ENCODE measurements at places on chromosomes 12 and 14.

- no peak for DNase-seq
These were observed 34.9 kb upstream of the CERS5 start for GRCh38 chr12:50201987-50202521.

GRCh38 chr12:100794441-100795173, at the start of gene ANO4:
ANO4 (plus strand) TSS chr12:100794776; CDS start chr12:100901786, 107,010 bp downstream.
- DNase-seq = no peak

- DNase-seq = no peak
These were observed 8.1 kb downstream of the SYNE3 start for GRCh38 chr14:95508377-95508776.

DNA sequence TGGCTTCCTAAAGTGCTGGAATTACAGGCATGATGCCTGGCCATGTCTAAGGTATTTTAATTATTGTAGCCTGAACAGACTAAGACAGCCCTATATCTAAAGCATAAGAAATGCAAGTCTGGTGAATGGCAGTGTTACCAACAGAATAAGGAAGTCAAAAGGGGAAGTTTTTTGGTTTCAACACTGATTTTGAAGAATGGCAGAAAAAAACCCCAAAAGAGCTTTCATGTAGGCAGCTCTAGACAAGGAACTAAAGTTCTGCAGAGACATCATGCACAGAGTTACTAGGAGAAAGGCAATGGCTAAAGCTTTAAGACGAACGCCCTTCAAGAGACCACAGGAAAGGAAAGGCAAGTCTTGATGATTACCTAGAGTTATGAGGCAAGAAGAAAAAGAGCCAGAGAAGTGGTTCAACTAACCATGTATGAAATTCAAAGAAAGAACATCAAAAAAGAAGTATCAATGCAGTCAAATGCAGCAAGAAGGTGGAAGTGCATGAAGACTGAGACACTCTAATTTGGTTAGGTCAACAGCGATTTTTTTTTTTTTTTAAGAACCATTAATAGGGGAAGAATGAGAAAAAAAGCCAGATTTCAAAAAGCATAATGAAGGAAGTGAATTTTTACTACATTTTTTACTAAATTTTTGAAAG, 50.8 kb downstream of the RPS6KA5 start:
- peak; percentile 89 for DNase-seq

DNA sequence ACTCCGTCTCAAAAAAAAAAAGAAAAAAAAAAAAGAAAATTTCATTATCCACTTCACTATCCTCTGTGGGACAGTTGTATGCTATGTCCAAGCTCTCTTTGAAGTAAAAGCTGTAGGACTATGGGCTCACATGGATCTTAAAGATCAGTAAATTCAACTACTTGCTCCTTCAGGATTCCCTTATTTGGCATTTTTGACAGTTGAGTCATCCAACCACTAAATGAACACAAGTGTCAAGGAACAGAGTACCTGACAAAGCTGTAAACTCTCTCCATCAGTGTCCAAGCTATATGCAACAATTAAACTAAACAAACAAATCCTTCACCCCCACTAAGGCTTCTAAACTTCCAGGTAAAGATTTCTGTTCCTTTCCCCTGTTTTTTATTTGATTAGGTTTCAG, 177.0 kb downstream of the CEP128 start:
- no peak for DNase-seq

- DNase-seq = peak; percentile 11
These were observed 187.5 kb downstream of the ATXN7L3B start for GRCh38 chr12:74725154-74725553.

- DNase-seq = peak; percentile 86
These were observed 1.6 kb downstream of the SUDS3 start for GRCh38 chr12:118377884-118378470.

GRCh38 chr12:79659961-79660431, 30.8 kb downstream of the PAWR start:
- DNase-seq = no peak

DNA sequence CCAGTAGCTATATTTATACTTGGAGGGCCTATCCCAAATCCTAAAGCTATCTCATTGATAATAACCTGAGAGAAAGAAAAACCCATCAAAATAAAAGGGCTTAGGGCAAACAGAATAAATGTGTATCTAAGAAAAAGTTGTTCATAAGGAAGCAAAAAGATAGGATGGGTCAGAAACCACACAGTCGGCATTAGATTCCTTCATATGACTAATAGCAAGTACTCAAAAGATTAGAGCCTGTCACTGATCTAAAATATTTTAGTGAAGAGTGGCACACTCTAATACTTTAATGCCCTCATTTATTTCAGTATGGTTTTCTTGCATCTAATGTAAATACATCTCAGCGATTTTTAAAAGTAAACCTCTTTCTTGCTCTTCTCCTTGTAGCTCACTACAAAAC, 17.1 kb upstream of the NAV3 start:
- no peak for DNase-seq

DNA sequence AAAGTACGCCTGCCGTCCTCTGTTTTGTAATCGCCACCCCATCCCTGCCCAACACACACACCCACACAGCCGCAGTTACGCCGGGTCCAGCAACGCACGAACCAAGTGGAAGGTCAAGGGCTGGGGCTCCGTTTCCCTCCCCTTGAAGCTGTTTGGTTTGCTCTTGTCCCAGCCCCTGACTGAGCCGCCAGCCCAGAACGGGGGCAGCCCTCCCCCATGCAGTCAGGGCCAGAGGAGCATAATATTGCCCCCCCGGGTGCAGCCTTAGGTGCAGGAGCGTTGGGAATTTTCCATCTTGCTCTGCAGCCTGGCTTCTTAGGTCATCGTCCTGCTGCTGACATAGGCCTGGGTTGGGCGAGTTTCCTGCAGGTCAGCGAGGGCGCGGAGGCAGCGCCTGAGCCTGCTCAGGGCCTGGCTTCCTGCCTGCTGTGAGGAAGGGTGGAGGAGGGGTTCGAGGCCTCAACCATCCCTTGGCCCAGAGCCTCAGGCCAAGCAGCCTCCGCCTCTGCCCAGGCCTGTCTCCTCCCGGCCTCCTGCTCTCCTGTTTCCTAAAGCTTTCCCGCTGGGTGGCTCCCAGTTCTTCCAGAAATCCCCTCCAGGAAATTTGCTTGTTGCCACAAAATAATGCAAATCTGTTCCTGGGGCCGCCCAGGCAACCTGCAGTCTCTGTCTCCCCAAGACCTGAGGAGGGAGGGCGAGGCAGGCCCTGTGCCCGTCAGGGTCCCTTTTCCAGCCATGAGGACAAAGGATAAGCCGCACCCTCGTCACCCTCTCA, 44.5 kb downstream of the PSMA6 start:
- DNase-seq = no peak

GRCh38 chr12:89464974-89465592, 59.5 kb downstream of the GALNT4 start:
- DNase-seq = no peak

DNA sequence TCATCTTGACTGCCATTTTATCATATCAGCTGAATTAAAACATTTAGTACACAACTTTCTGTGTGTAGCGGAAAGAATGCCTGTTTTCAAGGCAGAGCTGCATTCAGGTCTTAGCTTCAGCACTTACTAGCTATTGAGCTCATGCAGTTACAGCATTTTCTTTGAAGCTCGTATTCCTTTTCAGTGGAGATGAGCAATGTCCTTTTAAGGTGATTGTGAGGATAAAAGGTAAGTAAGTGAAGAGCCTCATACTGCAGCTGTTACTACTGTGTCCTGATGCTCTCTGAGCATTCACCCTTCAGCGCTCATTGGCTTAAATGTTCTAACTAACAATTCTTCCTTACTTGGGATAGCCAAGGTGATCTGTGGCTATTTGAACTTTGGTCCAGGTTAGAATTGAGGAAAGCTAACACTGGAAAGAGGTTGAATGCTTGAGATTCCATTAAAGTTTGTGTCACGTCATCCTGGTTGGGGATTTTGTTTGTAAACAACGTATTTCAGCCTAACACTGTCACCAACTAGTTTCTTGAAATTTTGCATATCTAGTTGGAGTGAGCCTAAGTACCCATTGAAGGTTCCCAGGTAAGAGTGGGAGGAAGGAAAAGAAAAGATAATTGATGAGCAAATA, 71.4 kb downstream of the PAPOLA start:
- no peak for DNase-seq

GRCh38 chr14:74211945-74212580, 27.2 kb upstream of the VSX2 start:
- DNase-seq = no peak

DNA sequence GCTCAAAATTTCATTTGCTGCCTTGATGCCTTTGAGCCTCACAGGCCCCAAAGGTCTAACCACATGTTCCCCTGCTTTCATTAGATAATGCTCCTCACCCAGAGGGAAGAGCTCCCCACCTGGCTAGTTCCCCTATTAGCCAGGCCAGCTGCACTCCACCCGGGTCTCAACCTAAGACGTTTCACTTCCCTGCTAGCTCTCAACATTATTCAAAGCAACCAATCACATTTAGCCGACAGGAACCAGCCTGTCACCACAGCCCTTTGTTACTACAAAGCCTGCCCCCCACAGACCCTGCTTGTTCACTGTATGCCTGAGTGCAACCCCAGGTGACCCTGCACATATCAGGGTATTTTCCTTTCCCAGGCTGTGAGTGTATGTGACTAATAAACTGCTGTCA, 78.6 kb downstream of the SLC15A5 start:
- peak; percentile 95 for DNase-seq

DNA sequence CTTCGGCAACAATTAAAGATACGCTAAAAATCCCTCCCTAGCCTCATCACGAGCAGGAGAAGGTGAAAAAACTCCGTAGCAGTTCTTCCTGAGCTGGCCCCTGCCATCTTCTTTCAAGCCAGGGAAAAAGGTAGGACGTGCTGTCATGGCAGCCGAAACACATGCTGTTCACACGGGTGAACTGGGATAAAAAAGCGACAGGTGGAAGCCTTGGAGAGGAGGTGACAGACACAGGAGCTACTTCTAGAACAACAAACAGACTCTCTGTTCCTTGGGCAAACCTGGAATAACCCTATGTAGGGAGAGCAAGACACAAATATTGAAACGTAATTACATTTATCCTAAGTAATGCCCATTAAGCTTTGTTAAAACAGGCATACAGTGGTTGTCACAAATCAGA, 81.3 kb downstream of the KCNK10 start:
- DNase-seq = no peak

GRCh38 chr12:133227281-133227852, 8.3 kb downstream of the ANHX start:
- DNase-seq = no peak

DNA sequence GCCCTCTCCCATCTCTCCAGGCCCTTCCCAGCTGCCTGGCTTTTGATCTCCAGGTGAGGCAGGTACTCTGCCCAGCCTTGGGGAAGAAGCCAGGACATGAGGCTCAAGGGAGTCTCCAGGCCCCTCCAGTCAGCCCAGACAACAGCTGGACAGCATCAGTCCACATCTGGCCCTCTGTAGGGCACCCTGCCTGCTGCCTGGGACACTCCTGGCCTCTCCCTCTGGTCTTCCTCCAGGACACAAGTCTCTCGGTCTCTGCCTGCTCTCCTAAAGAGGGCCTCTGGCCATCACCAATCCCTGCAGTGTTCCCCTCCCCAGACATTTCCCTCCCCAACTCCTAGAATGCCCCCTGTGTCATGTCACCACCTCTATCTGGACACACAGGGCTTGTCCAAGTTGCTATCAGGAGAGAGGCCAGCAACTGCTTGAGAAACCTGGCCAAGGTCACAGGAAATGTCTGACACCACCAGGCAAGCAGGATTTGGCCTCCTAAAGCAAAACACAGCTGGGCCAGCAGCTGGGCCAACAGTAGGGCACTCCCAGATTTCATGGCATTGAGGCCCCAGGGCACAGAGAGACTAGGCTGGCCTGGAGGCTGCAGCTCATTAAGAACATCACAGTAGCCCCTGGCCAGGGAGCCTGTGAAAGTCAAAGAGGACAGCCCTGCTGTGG, 29.0 kb downstream of the LTBP2 start:
- no peak for DNase-seq

DNA sequence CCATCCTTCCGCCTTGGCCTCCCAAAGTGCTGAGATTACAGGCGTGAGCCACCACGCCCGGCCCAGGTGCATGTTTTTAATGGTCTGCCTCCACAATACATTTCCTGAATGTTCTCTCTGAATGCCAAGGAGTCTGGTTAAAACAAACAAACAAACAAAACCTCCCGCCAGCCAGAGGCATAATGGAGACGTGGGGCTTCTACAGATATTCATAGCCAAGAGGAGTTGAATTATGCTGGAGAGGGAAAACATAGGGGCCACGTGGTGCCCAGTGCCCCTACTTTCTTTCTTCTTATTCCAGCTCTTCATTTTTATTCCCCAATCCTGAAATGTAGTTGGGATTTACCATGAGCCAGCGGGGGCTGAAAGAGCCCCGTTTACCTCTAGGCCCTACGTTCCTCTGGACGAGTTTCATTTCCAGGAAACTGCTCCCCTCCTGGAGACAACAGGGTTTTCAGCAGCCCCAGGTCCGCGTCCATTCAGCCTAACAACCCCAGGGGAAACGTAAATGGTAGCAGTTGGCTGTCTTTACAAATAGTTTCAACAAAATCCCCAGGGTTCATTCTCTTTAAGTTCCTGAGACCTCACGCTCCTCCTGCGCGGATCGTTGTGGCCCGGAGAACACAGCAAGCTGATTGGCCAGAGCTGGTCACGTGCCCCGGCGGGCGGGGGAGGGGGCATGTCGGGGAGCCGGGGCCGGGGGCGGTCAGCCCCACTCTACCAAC, 108.5 kb upstream of the ESRRB start:
- DNase-seq = no peak

DNA sequence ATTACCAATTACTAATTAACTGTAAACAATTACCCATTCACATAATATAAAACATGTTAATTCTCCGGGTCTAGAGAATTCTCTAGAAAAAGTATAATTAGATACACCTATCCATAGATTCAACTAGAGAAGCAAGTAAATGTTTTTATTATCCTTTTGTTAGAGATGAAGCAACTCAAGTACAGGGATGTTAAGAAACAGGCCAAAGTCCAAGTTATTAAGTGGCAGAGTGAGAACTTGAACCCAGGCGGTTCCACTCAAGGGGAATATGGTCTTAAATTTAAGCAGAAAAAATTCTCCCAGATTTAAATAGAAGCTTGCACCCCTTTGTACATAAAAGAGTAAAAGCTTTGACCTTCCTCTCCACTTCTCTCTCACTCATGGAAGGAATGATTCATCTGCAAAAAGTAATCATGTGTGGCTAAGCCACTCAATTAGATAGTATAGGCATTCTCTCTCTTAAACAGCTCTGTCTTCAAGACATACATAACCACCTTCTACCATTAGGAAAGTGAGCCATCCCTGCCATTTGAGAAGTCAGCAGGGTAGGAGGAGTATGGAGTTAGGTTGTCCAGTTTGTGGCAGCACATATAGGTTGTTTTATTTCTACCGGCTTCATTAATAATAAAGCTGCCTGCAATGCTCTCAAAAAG, 34.1 kb downstream of the ERGIC2 start:
- DNase-seq = no peak

- DNase-seq = peak; percentile 38
These were observed 48.6 kb upstream of the PPM1H start for GRCh38 chr12:62983594-62983993.

All from OCI-M1 (cell line).